ENCODE measurements at places on chromosomes 12 and 14.

GRCh38 chr12:47356129-47356700 is 276.5 kb upstream of the AMIGO2 start:
- no peak for DNase-seq

GRCh38 chr12:29960122-29960521 is 176.4 kb upstream of the TMTC1 start:
- no peak for DNase-seq

- no peak for DNase-seq
Observed at GRCh38 chr12:95870897-95871296, 12.1 kb downstream of the SNRPF start.

- no peak for DNase-seq
Observed at GRCh38 chr12:68138480-68138879, 21.1 kb downstream of the IFNG start.

GRCh38 chr12:46219132-46219876 is 49.5 kb downstream of the SLC38A1 start:
- DNase-seq = no peak

GRCh38 chr14:103627073-103628025 is 1.7 kb upstream of the KLC1 start:
- DNase-seq = no peak

GRCh38 chr14:44165286-44165685 is 341.8 kb downstream of the FSCB start:
- DNase-seq = no peak

- DNase-seq = no peak
Observed at GRCh38 chr12:79000501-79000900, 135.9 kb downstream of the SYT1 start.

DNA sequence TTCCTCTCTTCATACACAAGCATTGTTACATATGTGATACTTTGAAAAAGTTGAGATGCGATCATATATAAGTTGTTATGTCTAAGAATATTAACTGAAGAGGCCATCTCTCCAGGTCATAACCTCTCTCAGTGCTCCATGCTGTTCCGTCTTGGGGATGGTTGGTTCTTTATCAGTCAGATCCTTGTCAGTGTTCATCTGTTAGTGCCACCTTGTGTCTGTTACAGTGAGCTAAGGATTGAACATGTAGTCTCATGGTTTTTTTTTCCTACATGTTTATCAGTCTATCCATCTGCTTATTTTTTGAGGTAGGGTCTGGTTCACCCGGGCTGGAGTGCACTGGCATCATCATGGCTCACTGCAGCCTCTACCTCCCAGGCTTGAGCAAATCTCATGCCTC is 30.5 kb downstream of the EP400 start:
- DNase-seq = no peak

DNA sequence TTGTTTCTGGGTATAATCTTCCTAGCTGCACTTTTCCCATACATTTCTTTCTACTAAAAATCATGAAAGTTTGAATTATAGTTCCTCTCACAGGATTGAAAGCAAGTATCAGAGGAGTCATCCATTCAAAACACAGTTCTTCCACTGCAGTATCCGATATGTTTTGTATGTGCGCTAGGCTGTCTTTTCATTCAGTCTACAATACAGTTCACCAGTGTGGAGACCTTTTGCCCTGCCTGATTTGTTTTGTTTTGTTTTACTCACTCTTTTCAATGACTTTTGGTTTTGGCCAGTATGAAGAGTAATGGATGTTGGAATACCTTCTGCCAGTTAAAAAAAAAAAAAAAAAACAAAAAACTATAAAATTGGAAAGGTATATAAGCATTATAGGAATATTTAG is 91.4 kb downstream of the FGD4 start:
- no peak for DNase-seq

DNA sequence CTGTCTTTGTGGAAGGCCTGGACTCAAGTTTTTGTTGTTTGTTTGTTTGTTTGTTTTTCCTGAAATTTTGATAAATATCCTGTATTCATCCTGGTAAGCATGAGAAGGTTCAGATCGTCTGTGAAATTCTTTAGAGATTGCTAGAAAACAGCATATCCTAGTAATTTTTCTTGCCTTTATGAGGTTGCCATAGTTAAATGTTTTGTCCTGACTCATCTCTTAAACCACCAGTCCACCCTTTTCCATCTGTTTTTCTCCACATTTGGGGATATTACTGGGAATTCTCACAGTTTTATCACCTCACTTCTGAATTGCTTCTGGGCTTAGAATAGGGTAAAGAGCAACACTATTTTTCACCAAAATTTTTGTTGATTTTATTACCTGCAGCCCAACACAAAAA is 248.3 kb downstream of the FBXL14 start:
- no peak for DNase-seq

DNA sequence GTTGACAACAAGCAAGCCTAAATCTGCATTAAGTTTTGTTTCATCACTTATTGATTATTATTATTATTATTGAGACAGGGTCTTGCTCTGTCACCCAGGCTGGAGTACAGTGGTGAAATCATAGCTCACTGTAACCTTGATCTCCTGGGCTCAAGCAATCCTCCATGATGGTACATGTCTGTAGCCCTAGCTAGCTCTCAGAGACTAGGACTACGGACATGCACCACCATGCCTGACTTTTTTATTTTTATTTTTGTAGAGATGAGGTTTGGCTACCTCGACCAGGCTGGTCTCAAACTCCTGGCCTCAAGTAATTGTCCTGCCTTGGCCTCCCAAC is 35.7 kb upstream of the STK38L start:
- no peak for DNase-seq

DNA sequence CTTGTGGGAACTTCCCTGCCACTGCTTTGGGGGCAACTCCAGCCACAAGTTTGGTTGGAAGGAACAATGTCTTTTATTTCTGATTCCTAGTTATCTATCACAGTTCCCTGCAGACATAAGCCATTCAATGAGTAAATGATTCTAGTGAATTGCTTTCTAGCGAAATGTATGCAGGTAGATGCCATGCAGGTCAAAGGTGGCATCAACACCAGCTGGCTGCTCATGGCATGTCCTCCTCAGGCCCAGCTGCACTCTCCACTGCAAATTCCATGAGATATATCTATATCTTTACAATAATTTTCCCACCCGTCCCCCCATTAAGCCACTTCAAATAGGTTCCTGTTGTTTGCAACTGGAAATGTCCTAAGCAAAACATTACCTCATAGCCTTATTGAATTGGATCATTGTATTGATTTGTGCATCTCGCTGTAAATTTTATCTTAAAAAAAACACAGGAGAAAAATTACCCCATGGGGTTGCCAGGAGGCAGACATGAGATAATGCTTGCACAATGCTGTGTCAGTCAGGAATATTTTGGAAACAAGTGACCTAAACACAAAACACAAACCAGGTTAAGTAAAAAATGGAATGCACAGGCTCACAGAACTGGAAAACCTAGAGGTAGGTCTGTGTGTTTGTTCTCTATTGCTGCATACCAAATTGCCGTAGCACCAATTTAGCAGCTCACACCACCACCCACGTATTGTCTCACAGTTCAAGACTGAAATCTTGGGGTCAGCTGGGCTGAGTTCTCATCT is 32.8 kb upstream of the TXNRD1 start:
- no peak for DNase-seq

GRCh38 chr12:2169940-2170339 is 117.2 kb downstream of the CACNA1C start:
- no peak for DNase-seq
